ENCODE measurements at places on chromosomes 7 and 10.

- no peak for DNase-seq
Measured at GRCh38 chr7:10838228-10838627, 135.4 kb upstream of the PHF14 start.

GRCh38 chr7:50349399-50349798, 44.9 kb downstream of the IKZF1 start:
- DNase-seq = no peak

GRCh38 chr10:83078645-83079044, 1060.7 kb upstream of the GHITM start:
- DNase-seq = no peak

GRCh38 chr7:37081436-37081835, 357.1 kb upstream of the AOAH start:
- no peak for DNase-seq

DNA sequence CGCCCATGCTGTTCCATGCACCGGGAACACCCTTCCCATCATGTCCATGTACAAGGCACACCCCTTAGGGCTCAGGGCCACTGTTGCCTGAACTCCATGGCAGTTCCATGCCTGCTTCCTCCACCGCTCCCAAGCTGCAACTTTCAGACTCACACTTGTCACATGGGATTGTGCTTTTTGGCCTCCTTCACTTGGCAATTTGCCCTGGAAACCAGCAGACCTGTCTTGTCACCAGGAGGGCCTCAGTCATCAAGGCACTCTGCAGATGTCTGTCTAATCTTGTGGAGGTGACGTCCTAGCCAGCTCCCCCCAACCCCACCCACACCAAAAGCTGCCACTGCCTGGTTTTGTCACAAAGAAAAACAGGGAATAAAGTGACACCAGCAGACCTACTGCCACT, 47.5 kb downstream of the CARD11 start:
- no peak for DNase-seq

DNA sequence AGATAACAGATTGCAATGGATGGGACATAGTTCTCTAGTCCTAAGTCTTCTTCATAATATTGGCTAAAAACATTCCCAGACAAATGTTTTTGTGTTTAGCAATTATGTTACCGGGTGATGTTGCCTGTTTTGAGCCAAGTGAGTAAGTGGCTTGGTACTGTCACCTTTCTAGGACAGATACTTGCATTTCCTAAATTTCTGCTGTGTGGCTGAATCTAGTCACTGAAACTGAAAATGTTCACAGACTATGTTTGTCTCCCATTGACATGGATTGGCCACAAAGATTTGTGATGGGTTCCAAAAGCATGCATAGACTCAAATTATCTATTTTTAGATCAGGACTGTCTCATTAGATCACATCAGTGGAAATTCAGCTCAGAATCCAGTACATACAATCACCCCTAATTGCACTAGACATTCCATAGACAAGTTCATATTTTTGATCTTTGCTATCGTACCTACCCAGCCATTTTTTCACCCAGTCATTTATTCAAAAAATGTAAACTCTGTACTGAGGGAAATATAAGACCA, 1222.1 kb upstream of the AUTS2 start:
- no peak for DNase-seq

- no peak for DNase-seq
Measured at GRCh38 chr7:147245274-147245673, 1128.7 kb downstream of the CNTNAP2 start.

- DNase-seq = no peak
Measured at GRCh38 chr10:77253147-77253545, 384.5 kb downstream of the KCNMA1 start.

GRCh38 chr7:96250776-96251361, 71.0 kb downstream of the SLC25A13 start:
- no peak for DNase-seq
